HEK293T (cell line): ENCODE measurements at places on chromosomes 1 and 21.

GRCh38 chr1:153087652-153088051, 6.7 kb downstream of the SPRR2E start:
- DNase-seq, result no peak

DNA sequence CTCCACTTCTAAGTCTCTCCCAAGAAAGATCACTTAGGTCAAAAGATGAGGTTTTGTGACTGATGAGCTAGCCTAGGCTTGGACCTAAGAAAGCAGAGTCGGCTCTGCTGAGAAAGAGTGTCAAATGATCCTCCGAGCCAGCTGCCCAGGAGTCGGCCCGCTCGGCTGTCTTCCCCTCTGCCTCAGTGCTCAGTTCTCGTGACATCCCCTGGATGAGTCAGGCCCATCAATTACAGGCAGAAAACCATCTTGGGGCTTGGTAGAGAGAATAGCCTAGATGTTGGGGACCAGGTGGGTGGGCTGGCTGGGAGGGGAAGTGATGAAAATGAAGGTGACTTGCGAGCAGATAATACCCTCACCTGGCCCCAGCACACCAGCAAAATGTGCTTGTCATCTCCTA, 60.5 kb downstream of the SLC66A1 start:
- no peak for DNase-seq

DNA sequence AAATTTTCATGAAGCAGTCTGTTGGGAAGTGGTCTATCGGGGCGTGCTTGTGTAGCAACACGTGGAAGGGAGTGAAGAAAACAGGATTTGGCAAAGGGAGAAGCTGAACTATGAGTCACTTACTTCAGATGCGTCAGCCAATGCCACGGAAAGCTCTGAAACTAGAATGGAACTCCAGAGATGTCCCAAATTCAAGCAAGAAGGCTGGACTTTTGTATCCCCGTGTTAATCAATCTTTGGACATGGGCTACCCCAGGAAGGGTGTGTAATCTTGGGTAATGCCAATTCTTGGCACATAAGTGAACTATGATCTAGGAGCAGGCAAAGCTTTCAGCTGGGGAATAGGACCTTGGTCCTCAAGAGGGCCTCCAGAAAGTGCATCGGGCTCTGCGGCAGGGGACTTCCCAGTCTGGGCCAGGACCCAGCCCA, 102.6 kb downstream of the ADSS2 start:
- no peak for DNase-seq

DNA sequence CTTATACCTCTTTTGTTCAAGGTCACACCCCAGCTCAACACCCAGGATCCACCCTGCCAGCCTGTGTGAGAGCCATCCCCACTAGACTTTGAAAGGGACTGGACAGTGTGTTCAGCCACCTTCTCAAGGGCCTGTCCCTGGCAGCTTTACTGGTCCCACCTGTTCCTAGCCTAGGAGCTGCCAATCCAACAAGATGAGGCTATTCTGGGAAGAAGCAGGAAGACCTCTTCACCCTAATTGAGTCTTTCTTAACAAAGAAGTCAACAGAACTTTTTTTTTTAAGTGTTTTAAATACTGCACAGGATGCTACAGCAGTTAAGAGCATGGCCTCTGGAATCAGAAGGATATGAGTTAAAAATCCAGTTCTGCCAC, 95.8 kb upstream of the HOOK1 start:
- DNase-seq, result no peak

DNA sequence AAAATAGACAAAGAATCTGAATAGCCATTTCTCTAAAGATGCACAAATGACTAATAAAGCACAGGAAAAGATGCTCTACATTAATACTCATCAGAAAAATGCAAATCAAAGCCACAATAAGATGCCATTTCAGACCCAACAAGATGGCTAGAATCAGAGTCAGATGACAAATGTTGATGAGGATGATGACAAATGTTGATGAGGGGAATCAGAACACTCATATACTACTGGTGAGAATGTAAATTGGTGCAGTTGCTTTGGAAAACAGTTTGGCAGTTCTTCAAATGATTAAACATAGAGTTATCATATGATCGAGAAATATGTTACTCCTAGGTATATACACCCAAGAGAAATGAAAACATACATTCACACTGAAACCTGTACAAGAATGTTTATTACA, 33.9 kb downstream of the LRRC40 start:
- DNase-seq, result no peak
